Stimulated activated CD8-positive, alpha-beta memory T cell treated with anti-CD3 and anti-CD28 coated beads, Interleukin-7, amount 100 ng/mL, for 1 hour (primary cell): ENCODE measurements at places on chromosomes 16 and 17.

DNA sequence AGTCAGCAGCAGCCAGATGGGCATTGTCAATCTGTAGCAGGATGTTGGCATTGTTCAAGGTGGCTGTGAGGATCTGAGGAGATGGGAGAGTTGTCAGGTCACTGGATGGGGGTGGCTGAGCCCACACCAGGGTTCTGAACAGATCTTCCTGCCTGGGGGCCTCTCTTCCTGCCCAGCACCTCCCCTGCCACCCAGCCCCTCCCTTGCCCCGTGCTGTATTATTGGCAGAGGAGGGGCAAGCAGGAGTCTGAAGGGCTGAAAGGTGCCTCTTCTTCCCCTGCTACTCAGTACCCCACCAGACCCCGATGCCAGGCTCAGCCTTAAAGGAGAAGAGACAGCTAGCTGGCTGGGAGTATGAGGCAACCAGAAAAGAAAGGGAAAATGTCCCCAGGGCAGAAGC is 93.0 kb downstream of the GOSR1 start:
- no peak for DNase-seq

DNA sequence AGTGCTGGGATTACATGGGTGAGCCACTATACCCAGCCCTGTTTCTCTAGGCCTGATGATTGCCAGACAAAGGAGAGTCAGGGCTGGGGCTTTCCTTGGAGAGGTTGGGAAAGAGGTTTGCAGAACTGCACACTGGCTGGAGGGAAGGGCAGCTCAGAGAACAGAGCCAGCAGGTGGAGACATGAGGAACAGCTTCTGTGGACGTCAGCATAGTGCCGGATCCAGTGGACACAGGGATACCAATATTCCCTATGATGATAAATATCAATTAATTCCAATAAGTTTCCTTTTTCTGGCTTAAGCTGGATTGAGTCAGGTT is 43.2 kb upstream of the SCNN1B start:
- DNase-seq, result no peak

GRCh38 chr16:11245988-11246387 is 10.0 kb downstream of the SOCS1 start:
- no peak for DNase-seq

DNA sequence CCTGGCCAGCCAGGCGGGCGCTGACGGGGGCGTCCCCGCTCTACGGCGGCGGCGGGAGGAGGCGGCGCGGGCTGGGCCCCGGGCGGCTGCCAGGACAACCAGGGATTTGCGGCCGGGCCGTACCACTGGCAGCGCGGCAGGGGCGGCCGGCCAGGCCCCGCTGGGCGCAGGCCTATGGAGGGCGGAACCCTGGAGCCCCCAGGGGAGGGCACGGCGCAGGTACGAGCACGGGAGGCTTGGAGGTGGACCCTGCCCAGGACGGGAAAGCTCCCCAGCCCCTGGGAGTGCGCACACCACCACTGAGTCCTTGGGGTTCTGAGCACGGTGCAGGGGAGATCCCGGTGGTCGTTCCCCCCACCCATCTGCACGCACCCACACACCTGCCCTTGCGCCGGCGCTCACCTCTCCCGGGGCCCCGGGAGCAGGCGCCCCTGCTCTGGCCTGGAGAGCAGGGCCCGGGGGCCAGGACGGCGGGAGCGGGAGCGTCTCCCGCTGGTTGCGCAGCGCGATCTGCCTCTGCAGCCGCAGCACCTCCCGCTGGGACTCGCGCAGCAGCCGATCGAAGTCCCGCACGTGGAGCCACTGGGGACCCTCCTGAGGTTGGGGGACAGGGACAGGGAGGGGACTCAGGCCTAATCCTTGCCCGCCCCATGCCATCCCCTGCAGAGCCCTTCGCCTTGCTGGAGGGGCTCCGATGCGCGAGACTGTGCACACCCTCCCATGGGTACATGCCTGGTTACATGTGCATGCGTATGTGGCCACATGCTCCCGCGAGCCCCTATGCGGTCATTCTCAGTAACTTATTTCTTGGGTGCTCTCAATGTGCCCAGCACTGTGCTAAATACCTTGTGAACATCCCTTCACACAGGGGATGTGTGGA is 3.9 kb downstream of the TSPOAP1 start:
- no peak for DNase-seq

DNA sequence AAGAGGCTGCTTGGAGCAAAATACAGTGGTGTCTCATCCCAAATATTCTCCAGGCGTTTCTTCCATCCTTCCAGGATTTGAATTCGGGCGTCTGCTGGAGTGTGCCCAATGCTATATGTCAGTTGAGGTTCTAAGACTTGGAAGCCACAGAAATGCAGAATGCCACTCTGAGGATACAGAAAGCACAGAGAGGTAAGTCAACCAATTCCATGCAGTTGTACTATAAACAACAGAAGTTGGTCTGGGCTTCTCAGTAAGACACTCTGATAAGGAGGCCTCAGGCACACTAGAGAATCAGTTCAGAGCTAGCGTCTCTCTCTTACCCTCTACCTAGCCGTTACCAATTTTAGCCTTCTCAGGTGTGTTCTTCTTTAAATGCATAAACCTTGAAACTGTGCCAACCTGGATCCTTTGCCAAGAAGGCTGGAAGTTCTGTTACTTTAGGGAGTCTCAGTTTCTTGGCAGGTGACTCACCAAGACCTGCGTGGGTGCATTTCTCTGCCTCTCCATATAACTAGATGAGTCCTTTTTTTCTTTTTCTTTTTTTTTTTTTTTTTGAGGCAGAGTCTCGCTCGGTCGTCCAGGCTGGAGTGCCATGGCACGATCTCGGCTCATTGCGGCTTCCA is 15.1 kb downstream of the NQO1 start:
- DNase-seq, result no peak

DNA sequence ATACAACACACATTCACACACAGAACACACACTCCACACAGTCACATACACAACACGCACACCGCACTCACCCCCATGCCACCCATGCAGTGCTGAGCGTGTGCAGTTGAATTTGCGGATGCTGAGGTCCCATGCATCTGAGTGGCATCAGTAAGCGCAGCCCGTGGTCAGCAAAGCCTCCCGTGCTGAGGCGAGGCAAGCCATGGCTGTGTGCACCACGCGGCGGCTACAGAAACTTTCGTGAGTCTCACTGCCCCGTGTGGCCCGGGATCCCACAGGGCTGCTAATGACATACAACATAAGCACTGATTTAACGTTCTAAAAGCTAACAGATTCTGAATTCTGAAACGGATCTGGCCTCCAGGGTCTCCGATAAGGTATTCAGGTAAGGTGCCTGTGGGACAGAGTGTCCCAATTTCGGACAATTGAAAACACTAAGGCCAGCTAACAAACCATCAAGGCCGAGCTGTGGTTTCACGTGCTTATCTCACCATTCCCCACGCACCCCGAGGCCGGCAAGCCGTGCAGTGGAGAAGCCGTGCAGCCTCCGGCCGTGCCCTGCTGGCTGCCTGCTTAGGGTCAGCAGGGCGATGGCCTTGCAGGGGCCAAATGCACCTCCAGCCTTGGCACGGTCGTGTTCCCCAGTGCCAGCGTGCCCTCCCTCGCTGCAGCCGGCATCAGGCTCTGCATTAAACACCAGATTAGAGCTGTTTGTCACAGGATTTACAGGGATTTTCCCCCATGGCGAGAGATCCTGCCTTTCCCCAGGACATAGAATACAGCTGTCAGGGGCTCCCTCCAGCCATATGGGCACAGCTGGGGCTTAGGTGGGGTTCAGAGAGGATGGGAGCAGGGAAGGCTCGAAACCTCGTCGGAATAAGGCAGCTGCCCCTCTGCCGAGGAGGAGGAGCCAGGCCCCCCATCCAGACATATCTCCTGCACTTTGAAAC is 191.7 kb downstream of the C16orf95 start:
- no peak for DNase-seq
